ENCODE measurements at places on chromosomes 4 and X.

GRCh38 chrX:53440101-53440500 is 5.9 kb upstream of the HSD17B10 start:
- DNase-seq: no peak

GRCh38 chrX:4844376-4844775 is 1130.9 kb upstream of the PRKX start:
- DNase-seq: no peak

GRCh38 chr4:77308843-77309242 is 151.8 kb downstream of the CCNG2 start:
- no peak for DNase-seq

GRCh38 chr4:103757631-103758030 is 37.8 kb upstream of the TACR3 start:
- DNase-seq: no peak

DNA sequence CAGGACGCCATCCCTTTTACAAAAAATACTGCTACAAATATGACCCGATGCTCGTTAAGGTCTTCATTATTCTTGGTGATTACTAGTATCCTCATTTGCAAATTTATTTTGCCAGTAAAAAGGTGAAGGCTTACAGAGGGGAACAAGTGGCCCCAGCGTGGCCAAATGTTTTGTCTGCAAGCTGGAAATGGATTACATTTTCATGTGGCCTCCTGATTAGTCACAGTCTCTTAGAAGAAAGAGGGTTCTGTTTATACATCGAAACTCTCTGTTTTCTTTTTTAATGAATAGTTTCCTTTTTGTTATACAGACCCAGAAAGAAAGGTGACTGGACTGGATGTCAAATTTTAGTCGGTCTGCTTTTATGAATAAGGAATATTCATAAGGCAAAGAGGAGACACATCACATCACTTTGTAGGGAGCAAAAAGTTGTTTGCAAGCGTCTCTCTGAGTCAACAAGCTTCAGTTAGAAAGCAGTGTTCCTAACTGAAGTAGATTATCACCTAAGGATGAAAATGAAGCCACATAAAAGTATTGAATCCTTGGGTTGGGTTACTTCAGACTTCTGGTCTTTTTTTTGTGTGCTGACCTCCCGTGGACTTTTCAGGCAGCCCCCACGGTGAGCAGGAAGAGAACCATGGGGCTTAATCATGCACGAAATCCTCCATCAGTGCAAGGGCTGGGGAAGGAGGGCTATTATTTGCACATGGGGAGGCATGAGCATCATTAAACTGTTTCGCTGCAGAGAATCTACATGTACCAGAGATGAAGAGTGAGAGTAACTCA is 125.6 kb downstream of the ARSF start:
- DNase-seq: no peak

GRCh38 chr4:136113921-136114320 is 1418.4 kb downstream of the PCDH18 start:
- no peak for DNase-seq

DNA sequence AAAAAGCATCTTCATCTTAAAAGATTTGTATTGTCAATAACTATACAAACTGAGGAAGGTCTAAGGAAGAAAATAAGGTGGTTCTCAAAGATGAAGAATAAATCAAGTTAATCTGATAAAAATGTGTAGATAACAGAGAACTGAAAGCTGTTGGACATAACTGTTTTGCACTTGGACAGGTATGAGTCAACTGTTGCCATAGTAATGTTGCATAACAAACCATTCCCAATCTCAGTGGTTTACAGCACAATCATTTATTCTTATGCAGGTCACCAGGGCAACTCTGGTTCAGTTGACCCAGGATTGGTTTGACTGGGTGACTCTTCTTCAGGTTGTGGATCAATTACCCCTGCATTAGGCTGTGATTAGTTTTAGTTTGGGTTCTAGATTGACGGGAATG is 2197.7 kb downstream of the ARAP2 start:
- no peak for DNase-seq

- DNase-seq: no peak
These were observed 6.1 kb upstream of the ABRAXAS1 start for GRCh38 chr4:83490876-83491450.

- no peak for DNase-seq
These were observed 35.7 kb downstream of the HAND2 start for GRCh38 chr4:173494013-173494970.

DNA sequence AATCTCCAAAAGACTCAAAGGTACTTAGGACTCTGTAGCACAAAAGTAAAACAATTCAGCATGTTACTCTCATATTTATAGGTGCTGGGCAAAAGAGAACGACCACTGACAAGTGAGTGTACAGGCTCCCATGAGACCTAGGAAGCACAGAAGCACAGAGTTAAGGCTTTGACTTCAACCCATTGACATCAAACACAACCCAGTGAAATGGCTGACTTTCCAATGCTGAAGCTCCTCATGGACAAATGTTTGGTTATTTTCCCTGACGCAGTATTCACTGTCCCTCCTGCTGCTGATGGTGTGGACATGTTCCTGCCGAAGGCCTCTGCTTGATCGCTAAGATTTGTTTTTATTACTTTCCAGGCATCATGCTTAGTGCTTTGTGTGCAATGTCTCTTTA is 148.7 kb downstream of the TSPAN5 start:
- no peak for DNase-seq

GRCh38 chrX:129976441-129976840 is 6.0 kb upstream of the BCORL1 start:
- DNase-seq: no peak

DNA sequence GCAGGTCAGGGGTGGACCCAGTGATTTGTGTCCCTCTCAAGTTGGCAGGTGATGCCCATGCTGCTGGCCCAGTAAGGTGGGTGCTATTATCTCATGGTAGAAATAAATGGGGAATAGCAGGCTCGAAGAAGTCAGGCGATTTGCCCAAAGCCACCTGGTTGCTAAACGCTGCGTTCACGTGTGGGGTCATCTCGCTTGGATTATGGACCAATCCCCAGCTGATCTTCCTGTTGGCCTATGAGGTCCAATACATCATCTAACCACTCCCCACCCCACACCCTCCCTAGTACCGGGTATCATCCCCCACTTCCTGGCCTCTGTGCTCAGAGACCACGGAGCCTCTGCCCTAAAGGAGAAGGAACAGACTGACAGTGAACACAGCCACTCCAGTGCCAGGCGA is 18.3 kb upstream of the MSX1 start:
- no peak for DNase-seq

DNA sequence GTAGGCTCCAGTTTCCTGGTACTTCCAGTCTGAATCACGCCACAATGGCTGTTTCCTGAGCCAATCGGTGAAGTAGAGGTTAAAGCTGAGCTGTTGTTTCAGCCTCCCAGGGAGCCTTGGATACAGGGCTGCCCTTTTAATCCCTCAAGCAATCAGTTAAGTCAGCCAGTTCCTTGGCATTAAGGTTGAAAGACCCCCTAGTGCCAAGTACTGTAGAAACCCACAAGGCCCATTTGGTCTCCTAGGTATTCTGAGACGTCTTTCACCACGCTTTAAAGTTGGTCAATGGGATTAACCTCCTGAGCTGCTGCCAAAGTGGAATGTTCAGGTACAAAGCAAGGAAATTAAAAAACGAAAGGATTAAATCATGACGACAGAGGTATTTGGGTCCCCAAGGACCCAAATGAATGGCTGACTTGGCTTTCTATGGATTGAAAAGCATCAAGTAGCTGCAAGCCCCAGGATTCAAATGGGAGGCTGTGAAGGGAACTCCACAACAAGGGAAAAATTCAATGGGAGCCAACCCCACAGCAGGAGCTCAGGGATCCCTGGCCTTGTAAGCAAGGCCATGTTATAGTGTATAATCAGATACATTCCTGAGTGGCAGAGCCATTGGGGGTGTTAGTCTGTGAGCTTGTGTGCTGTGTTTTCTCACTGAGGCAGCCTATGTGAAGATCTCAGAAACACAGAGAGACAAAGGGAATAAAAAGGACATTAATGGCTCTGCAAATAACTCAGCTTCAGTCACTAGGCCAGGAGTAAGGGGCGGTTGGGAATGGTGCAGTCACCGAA is 86.0 kb downstream of the ATG4A start:
- no peak for DNase-seq

- no peak for DNase-seq
These were observed 226.1 kb downstream of the ANKRD50 start for GRCh38 chr4:124486423-124486822.

- no peak for DNase-seq
These were observed 11.8 kb downstream of the FAM184B start for GRCh38 chr4:17769406-17770174.

DNA sequence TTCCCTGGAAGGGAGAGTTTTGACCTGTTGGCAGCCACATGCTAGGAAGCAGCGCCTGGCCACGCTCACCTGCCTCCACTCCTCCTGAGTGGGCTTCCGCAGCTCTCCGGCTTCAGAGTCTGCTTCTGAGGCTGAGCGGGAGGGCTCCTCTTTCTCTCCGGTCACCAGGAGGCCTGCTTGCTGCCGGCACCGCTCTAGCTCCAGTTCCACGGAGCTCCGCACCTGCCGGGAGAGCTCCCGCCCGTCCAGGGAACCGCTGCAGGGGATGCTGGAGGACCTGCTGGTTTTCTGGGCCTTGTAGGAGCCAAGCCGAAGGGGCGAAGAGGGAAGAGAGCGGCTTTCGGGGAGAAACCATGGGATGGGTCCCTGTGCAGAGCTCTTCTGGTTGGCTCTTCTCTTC is 26.0 kb downstream of the PPEF2 start:
- no peak for DNase-seq

DNA sequence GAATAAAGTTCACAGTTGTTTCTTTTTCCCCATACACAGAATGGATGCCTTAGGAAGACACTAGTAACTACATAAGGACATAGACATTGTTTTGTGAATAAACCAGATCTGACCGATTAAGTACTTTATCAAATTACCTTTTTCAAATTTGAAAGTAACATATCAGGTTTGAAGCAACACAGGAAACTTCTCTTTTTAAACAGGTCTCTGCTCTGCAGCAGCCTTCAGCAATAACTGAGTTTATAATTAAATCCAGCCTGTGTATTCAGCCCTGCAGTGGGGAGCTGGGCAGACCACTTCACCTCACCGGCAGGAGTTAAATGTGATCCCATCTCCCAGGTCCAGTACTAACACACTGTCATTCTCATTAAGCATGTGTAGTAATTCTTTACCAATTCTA is 68.3 kb upstream of the ATOH1 start:
- no peak for DNase-seq

DNA sequence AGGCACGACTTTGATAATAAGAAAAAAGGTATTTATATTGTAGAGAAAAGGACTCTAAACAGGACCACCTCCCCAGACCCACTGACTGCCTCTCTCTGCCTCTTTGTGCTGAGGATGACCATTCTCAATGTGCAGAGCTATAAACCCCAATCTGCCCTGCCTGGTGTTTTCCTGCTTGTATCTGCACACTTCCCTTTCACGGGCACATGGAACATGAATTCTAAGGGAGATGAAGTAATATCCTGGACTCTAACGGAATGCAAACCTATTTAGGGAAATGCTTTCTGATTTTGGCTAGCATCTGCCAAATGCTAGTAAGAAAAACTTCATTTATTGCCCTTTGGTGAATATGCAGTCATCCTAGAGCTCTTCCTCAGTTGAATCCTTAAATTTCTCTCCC is 2.4 kb downstream of the DIPK2B start:
- DNase-seq: no peak

DNA sequence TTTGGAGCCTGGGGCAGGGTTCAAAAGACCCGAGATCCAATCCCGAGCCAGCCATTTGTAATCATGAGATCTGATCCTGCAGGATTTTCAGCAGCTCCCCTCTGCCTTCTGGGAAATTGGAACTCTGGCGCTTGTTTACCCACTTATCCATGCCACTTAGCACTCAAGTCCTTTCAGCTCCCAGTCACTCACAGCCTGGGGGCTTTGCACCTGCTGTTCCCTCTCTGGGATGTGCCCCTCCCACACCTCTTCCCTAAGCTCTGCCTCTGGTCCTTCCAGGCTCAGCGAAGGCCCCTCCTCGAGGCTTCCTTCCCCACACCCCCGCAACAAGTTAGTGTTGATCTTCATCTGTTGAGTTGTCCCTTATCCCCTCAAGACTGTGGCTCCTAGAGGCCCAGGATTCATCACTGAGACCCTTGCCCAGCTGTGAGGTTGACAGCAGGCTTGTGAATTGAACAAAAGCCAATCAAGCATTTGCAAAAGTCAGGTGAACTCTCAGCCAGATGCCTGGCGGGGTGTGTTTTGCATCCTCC is 99.1 kb upstream of the AFAP1 start:
- DNase-seq: no peak

- no peak for DNase-seq
These were observed 74.6 kb upstream of the NEIL3 start for GRCh38 chr4:177235026-177235425.

DNA sequence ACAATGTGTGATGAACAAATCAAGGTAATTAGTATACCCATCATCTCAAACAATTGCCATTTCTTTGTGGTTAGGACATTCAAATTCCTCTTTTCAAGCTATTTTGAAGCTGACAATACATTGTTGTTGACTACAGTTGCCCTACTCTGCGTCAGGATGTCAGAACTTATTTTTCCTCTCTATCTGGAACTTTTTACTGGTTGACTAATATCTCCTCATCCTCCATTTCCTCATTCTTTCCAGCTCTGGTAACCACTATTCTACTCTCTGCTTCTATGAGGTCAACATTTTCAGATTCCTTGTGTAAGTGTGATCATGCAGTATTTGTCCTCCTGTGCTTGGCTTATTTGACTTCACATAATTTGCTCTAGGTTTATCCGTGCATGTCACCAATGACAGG is 240.5 kb upstream of the HS3ST1 start:
- DNase-seq: no peak

GRCh38 chr4:1043162-1043561 is 31.7 kb downstream of the FGFRL1 start:
- DNase-seq: no peak

DNA sequence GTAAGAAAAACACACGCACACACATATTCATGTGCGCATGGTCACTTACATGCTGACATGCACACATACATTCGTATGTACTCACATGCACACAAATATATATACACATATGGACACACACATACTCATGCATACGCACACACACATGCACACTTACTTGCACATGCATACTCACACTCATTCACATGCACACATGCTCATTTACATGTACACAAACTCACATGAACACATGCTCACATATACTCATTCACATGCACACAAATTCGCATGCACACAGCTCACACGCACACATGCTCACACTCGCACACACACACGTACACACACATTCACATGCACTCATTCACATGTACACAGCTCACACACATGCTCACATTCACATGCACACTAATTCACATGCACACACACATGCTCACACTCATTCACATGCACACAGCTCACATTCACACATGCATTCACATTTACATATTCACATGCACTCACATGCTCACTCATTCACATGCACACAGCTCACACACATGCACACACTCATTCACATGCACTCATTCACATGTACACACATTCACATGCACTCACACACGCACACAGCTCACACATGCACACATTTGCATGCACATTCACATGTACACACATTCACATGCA is 276.1 kb downstream of the DHRSX start:
- DNase-seq: no peak

- DNase-seq: no peak
These were observed 290.7 kb upstream of the TENM3 start for GRCh38 chr4:181952478-181952877.
